ENCODE measurements at places on chromosomes 7 and 10. TPM values are rescaled to one million over a fixed set of nuclear protein-coding genes. Genes with fewer than 3 reads are reported as not detected.
A peak's percentile ranks its signal among the peaks of the same experiment; 100 is the strongest.

DNA sequence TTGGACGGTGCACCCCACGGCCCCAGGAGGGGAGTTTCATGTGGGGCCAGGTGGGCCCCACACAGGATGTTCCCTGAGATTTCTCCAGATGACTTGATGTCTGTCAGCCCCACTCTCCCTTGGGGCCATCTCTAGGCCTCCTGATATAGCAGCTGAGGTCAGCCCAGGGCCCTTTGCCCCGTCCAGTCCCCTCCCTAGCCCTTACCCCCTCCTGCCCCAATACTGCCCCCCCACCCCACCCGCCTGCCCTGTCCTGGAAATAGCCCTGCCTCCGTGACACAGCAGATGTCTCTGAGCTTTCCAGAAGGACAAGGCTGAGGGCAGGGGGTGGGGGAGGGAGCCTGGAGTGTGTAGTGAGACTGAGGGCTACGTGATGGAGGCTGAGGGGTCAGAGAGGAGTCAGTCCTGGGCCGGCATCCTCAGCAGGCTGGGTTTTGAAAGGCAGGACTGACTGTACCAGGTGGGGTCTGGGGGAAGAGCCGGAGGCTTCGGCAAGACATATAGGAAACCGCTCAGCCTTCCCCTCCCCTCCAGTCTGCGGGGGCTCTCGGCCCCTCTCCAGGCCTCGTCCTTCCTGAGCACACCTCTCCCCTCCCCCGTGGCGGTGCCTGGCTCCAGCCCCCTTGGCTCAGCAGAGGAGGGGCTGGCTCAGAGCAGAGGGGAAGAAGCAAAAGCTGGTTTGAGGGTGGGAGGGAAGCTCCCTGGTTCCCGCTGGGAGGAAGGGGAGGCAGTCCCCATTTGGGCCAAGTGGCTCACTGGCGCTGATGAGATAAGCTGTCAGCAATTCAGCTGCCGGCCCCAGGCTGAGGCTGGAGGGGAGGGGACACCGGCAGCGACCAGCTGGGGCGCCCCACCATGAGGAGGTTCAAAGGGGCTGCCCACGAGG is 2.0 kb downstream of the FLNC start:
- peak; percentile 49 for DNase-seq
- H3K27ac ChIP-seq, result no peak overlapping the region
- no peaks in the 10 kb centered on the region for H3K36me3 ChIP-seq
- H3K4me3 ChIP-seq, result no peak overlapping the region
- peaks cover 20% of the 10 kb centered on the region for H3K4me1 ChIP-seq
- H3K27me3 ChIP-seq, result peaks cover 34% of the 10 kb centered on the region

Gene INA
- not detected for total RNA-seq

DNA sequence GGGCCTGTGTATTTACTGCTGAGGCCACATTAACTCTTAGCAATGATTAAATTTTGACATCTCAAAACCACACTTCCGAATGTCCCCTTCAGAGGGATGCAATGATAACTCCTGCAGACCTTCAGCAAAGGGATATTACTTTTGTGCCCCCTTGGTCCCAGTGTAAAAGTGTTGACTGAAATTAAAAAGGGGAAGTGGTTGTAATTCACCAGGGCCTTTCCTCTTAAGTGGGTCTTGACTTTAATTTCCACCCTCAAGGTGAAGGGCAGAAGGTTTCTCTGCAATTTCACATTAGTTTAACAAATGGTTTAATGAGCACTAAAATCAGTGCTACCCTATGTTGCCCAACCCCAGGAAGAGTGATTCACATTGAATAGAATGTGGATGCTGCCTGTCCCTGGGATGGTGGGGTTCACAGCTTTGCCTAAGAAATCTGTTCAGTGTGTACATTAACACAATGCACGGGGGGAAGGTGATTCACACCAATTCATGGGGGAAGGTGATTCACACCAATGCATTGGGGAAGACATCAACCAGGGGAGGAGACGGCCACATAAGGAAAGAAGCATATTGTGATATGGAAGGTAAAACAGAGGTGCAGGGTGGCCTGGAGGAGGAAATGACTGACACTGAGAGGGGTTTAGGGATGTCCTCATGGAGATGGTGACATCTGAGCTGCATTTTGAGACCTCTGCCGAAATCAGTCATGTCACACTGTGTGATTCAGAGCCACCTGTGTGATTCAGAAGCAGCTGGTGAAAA is 19.4 kb upstream of the TNS3 start:
- H3K27ac ChIP-seq, result no peak overlapping the region
- no peak overlapping the region for H3K4me3 ChIP-seq
- no peak for DNase-seq
- H3K27me3 ChIP-seq, result no peaks in the 10 kb centered on the region

Gene AGMO
- 0.20 TPM for total RNA-seq

Gene CYP2C19
- total RNA-seq, result 1.2 TPM

DNA sequence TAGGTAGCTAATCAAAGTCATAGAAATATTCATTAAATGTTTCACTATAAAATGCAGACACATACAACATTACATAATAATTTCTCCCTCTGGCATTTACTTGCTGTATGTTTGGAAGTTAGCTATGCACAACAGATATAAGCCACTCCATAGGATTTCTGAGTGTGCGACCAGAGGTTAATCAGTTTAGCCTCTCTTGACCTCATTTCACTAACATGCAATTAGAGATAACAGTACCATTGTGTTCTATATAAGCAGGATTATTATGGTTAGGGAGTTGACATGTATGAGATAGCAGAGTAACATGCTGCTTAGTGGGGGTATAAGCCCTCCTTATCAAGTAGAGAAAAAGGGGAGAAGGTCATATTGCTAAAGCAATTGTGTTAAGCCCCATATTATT is 26.4 kb downstream of the GLUD1 start:
- no peak overlapping the region for H3K4me3 ChIP-seq

Gene GIMAP2
- 23.0 TPM for total RNA-seq

Gene SHLD2
- 26.6 TPM for total RNA-seq

Gene SLC18A3
- total RNA-seq, result not detected

DNA sequence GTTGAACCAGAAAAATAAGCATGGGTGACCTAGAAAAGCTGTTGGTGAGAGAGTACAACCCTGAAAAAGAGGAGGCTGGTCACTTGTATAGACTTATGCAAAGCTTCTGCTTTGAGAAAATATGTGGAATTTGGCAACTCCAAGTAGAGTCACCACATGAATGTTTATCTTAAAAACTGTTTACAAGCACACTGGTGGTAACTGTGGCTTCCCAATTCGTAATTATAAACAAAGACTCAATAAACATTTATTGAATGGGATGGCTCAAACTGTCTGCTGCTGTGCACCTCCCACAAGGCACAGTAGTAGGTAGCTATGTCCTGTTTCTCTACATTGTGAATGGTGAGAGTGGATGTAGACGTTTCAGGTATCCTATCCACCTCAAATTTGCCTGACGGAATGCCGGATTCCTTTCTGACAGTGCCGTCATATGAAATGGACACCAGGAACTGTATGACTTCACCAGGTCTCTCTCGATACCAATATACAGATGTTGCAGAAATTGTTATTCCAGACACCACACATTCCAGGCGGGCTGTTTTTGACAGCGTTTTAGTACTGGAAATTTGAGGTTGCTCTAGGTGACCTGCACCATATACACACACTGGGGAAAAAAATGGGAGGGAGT is 43.4 kb upstream of the TARP start:
- H3K36me3 ChIP-seq, result no peaks in the 10 kb centered on the region
- H3K27ac ChIP-seq, result no peak overlapping the region
- H3K4me3 ChIP-seq, result no peak overlapping the region
- no peak for DNase-seq

- no peak for DNase-seq
- H3K4me3 ChIP-seq, result no peak overlapping the region
- H3K36me3 ChIP-seq, result no peaks in the 10 kb centered on the region
- no peaks in the 10 kb centered on the region for H3K27me3 ChIP-seq
- peaks cover 6% of the 10 kb centered on the region for H3K4me1 ChIP-seq
These were observed 26.4 kb downstream of the ZNRF2 start for GRCh38 chr7:30310674-30311362.

Gene GJD4
- total RNA-seq, result not detected

- no peaks in the 10 kb centered on the region for H3K27me3 ChIP-seq
- DNase-seq, result no peak
- no peak overlapping the region for H3K4me3 ChIP-seq
- H3K4me1 ChIP-seq, result no peaks in the 10 kb centered on the region
- no peaks in the 10 kb centered on the region for H3K36me3 ChIP-seq
- H3K27ac ChIP-seq, result no peak overlapping the region
These were observed 39.4 kb downstream of the PFKFB3 start for GRCh38 chr10:6242089-6242488.

DNA sequence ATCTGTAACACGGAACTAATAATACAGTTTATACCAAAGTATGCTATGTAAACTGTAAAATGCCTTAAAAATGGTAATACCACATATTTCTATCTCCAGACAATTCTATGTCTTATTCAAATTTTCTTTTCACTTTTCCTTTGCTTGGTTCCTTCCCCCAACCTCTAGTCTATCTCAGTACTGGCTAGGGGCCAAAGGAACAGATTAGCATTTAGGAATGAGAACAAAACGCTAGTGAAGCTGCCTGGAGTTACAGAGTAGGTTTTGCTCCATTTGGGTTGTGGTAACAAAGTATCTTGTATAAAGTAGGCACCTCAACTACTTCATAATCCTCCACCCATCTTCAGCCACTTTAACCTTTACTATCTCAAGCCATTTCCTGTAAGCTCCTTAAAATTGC is 94.1 kb downstream of the HBP1 start:
- no peak overlapping the region for H3K4me3 ChIP-seq
- no peaks in the 10 kb centered on the region for H3K27me3 ChIP-seq
- no peaks in the 10 kb centered on the region for H3K4me1 ChIP-seq
- no peak for DNase-seq

DNA sequence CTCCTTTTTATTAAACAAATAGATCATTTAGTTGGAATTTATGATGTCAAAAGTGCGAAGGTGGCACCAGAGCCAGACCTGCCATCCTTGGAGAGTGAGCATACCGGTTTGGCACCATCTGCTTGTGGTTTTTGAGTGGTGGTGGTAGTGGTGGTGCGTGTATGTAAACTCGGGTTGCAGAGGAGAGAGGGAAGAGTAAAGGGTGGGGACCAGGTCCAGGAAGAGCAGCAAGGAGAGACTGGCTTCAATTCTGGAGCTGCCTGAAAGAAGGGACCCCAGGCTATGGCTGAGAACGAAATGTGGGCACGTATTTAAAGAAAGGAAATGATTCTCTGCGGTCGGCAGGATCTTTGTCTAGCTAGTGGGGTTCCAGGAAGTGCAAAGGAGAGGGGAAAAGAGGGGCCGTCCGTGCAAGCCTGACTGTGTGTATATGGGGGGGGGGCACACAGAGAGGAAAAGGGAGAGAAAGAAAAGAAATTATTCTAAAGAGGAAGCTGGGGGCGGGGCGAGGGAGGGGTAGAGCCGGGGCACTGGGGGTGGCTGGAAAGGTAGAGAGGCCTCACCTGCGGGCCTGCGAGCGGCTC is 448 bp upstream of the GOLGA7B start:
- H3K36me3 ChIP-seq, result no peaks in the 10 kb centered on the region
- peak overlapping the region; percentile 63 for H3K4me3 ChIP-seq
- no peaks in the 10 kb centered on the region for H3K27me3 ChIP-seq
- no peak overlapping the region for H3K27ac ChIP-seq
- H3K4me1 ChIP-seq, result peaks cover 10% of the 10 kb centered on the region

Gene FUOM
- total RNA-seq, result 37.5 TPM

DNA sequence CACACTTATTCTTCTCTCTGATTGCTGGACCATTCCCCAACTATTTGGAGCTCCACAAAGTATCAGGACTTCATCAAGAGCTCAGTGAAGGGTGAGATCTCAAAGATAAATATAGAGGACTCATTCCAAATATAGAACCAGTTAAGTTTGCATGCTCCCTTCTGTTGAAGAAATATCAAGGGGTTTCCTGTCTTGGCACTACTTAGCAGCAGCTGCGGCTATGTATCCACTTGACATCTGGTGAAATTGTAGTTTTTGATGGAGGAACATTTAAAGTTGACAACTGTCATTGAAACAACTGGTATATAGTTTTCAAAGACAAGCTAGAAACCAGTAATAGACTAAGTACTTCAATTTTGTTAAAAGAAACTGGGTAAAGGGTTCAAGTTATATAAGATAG is 1.0 kb upstream of the SPAG6 start:
- H3K4me1 ChIP-seq, result peaks cover 16% of the 10 kb centered on the region
- H3K27ac ChIP-seq, result no peak overlapping the region
- H3K36me3 ChIP-seq, result no peaks in the 10 kb centered on the region
- no peaks in the 10 kb centered on the region for H3K27me3 ChIP-seq
- no peak overlapping the region for H3K4me3 ChIP-seq

Gene PPP3CB
- total RNA-seq, result 24.3 TPM

DNA sequence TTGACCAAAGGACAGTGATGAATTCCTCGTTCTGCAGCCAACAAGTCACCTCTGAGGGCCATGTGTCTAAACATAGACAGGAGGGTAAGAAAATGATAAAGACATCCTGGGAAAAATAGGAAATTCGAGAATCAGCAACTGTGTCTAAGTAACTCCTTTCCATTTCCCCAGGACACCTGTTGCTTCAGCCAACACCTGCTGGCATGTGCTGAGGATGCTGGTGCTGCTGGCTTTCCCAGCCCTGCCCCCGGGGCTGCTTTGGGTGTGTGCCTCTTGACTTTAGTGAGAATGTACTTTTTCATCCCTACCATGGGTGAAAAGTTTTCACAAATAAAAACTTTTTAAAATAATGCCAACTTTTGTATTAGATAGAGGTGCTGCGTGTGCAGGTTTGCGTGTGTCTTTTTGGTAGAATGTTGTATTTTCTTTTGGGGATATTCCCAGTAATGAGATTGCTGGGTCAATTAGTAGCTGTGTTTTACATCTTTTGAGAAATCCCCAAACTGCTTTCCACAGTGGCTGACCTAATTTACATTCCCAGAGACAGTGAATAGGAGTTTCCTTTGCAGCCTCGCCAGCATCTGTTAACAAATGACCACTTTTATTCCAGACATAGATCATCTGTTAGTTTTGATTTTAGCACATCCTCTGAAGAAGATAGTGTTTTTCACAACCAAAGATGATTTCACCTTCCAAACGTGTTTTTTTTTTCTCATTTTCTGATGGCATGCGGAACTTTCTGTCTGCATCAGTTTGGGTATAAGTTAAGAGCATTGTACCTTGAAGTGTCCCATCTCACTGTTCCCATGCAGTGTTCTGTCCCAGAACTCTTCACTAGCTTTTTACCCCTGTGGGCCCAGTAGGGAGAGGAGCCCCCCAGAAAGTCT is 104.2 kb upstream of the ACBD5 start:
- DNase-seq, result no peak
- no peak overlapping the region for H3K4me3 ChIP-seq
- H3K27ac ChIP-seq, result no peak overlapping the region
- no peaks in the 10 kb centered on the region for H3K4me1 ChIP-seq
- H3K27me3 ChIP-seq, result no peaks in the 10 kb centered on the region
- no peaks in the 10 kb centered on the region for H3K36me3 ChIP-seq

Gene LIPF
- not detected for total RNA-seq

GRCh38 chr10:29735628-29736365 is 101.0 kb upstream of the SVIL start:
- peak; percentile 98 for DNase-seq
- H3K4me1 ChIP-seq, result peaks cover 14% of the 10 kb centered on the region
- H3K27ac ChIP-seq, result peak overlapping the region; percentile 100
- H3K36me3 ChIP-seq, result no peaks in the 10 kb centered on the region
- H3K4me3 ChIP-seq, result peak overlapping the region; percentile 80
- no peaks in the 10 kb centered on the region for H3K27me3 ChIP-seq
